ENCODE measurements at places on chromosomes 5 and 9.

DNA sequence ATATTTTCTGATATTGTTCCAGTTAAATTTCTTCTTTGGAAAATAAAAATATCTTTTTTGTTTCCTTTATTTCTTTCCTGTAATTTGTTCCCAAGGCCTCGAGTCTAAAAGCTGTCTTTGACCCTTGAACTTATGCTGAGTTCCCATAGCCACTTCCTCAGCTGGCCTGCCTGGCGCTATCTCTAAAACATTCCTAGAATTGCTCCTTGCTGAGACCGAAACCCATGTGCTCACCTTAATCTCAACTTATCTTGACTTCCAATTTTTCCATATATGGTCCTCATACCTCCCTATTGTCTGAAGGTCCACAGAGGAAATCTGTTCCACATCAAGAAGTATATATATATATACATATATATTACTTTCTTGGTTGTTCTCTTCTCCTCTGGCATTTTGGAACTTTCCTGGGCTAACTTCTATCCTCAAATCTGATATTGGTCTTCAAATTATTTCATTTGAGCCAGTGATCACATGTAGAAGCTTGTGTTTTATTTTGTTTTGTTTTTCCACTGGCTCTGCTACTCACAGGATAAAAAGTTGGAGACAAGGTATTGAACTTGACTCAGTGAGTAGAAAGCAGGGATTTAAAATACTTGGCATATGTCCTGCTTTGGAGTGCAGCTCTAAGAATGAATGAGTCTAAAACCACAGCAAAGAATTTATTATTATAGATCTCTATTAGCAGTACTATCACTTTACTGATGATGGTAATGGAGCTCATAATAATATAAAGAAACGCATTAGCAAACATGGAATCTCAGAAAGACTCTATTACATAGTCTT, 45.2 kb downstream of the ENC1 start:
- DNase-seq: peak; percentile 81

DNA sequence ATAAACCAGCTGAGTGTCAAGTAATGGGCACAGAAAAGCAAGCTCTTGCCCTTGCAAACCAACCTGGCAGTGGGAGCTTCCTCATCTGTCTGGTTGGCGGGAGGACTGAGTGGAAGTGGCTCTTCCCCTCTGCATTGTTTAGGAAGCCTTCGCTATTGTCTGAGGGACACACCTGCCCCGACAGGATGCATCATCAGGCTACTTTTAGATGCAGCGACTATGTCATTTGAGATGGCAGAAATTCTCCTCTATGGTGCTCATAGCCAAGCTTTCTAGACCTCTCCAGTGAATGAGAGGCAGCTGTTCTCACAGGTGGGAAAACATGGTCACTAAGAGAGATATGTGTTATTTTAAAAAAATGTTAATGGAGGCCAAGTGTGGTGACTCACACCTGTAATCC, 104.0 kb downstream of the DOCK8 start:
- DNase-seq: no peak

DNA sequence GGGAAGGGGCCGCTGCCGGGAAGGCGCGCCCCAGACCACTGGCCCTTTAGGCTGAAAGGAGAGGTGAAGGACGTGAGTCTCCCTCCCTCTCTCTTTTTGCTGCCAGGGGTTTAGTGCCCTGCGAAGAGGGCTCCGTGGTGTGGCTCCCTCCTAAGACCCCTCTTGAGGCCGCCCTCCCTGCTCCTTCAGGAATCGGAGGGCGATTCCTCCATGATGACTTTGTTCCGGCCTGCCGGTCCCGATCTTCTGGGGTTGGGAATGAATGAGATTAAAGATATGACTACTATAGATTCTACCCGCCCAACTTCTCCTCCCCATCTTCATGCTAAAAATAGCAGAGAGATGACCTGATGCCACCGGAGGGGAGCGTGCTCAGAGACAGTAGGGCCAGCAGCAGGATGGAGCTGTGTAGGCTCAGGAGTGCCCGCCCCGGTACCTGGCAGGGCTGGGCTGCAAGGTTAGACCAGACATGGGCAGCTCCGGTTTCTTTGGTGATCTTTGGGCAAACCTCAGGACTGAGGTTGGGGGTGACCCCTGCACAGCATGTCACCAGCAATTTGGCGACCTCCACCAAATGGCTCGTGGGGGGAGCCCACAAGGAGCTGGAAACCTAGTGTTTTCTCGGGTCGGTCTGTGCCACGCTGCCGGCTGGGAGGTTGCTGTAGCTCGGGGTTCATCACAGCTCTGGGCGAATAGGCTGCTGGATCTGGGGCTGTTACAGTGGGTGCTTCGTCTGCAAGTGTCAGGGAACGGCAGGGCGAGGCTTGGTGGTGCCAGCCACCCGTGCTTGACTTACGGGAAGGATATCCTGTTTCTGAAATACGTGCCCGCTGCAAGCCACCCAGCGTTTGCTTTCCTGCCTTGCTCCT, 1.7 kb downstream of the OLFM1 start:
- no peak for DNase-seq

GRCh38 chr9:34985311-34985899, 4.1 kb upstream of the DNAJB5 start:
- peak; percentile 55 for DNase-seq

GRCh38 chr5:120609570-120609969, 145.5 kb downstream of the PRR16 start:
- DNase-seq: no peak

- DNase-seq: peak; percentile 74
Observed at GRCh38 chr5:36459176-36460135, 146.9 kb upstream of the SLC1A3 start.

GRCh38 chr5:159878988-159879471, 37.3 kb upstream of the ADRA1B start:
- peak; percentile 62 for DNase-seq

- no peak for DNase-seq
Observed at GRCh38 chr9:79940919-79941318, 369.2 kb downstream of the TLE4 start.

GRCh38 chr5:61631438-61631941, 299.4 kb downstream of the ZSWIM6 start:
- DNase-seq: peak; percentile 17

DNA sequence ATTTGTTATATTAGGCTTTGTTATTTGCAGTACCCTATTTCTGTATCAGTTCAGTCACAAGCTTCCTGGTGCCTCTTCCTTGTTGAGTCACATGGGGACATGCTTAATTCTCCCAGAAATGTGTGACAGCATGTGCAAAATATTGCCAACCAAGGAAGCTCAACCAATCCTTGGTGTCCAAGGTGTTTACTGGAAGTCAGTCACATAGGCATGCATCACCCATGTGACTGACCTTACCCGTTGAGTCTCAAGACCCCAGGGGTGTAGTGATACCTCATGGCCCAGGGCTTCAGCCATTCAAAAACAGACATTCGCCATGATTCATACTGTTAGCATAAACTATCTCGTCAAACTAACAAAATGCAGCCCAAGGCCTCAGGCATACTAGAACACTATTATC, 9.3 kb upstream of the ANKDD1B start:
- peak; percentile 79 for DNase-seq

- DNase-seq: no peak
Observed at GRCh38 chr9:123316053-123316718, 39.8 kb upstream of the CRB2 start.

GRCh38 chr9:135500071-135500524, 384 bp upstream of the MRPS2 start:
- DNase-seq: peak; percentile 31

DNA sequence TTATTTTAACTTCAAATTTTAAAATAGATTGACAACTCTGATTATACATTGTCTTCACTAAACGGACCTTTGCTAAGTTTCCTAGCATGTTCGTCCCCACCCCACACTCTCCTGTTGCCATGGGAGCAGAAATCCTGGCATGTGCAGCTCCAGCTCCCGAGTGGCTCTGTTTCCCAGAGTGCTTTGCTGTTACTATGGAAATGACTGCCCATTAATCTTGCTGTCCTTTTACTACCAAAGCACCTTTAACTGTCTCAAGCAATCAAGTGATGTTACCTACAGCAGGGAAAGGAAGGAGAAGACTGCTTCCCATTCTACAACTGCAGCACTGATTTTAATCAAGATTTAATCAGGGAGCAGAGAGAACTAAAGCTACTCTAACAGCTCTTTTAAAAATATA, 212.0 kb upstream of the KIF2A start:
- peak; percentile 80 for DNase-seq

DNA sequence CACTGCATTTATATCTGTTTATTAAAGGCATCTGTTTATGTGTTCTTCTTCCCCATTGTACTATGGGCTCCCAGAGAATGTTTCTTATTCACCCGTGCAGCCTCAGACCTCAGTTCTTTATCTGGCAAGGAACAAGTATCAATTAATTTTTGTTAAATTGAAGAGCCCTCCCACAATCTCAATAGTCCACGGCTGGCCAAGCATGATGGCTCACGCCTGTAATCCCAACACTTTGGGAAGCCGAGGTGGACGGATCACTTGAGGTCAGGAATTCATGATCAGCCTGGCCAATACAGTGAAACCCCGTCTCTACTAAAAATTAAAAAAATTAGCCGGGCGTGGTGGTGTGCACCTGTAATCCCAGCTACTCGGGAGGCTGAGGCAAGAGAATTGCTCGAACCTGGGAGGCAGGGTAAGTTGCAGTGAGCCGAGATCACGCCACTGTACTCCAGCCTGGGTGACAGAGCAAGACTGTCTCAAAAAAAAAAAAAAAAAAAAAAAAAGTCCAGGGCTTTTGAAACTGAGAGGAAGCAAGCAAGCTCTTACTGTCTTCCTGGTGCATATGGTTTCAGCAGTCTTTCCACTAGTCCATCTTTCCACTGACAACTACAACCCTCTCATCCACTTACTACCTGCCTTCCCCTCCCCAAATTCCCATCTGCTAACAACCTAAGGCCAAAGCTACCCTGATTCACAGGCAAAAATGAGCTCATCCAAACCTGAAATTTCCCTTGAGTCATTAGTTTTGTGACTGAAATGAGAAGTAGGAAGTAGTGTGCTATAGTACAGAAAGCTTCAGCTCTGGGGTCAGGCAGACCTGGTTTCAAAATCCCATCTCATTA, 2.3 kb upstream of the HK3 start:
- peak; percentile 72 for DNase-seq

GRCh38 chr5:11903614-11904264, 507 bp downstream of the CTNND2 start:
- no peak for DNase-seq

- DNase-seq: peak; percentile 91
Observed at GRCh38 chr9:87862536-87863268, 20.0 kb upstream of the SPATA31E1 start.

GRCh38 chr5:145989428-145989827, 53.0 kb downstream of the SH3RF2 start:
- DNase-seq: no peak

DNA sequence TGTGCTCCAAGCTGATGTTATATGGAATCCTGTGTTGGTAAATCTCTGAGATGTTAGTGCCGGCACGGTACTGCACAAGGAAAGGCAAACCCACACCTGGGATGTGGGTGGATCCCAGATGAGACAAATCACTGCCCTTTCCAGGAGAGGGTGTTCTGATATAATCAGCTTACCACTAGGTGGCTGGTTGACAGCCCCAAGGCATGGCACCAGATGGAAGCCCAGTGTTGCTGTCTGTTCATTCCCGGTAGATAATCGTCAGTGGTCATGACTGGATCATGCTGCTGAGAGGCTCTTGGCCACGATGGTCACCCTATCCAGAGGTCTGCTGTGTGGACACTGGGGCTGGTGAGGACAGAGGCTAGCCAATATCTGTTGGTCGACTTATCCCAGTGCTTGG, 184.0 kb downstream of the CACNA1B start:
- no peak for DNase-seq

DNA sequence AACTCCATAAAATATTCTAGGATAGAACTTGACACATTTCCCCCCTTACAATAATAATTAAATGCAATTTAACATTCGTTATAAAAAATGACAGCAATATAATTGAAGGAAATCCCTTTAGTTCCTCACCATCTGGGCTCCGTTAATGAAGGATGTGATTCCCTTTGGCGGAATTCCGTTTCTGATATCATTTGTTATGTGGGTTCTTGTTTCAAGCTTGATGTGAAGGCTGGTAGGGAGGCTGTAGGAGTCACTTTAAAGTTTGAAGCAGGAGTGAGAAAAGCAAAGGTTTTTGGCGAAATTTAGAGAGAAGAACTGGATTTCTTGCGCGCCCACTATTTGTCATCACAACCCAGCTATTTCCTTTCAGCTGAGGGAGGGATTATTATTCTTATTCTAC, 4.0 kb downstream of the RGS7BP start:
- DNase-seq: no peak

GRCh38 chr9:370086-370485, 155.4 kb downstream of the DOCK8 start:
- no peak for DNase-seq

- peak; percentile 95 for DNase-seq
Observed at GRCh38 chr9:114371973-114372917, 15.5 kb downstream of the AKNA start.

DNA sequence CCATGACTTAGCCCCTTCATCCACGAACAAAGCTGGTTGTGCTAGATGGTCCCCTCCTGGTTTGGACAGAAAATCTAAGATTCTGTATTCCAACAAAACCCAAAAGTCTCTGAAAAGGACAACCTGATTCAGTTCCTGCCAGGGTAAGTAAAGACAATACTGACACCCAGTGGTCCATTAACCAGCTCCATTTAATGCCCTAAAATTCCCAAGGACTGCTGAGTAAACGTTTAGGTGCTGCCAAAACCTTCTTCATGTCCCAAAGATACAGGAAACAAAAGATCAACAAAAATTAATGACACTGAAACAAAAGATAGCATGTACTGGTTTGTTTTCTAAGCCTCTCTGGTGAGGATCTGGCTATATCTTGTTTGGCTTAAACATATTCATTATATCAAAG, 25.3 kb upstream of the PPP1R2B start:
- peak; percentile 44 for DNase-seq

GRCh38 chr5:135026645-135027265, 7.3 kb downstream of the PITX1 start:
- no peak for DNase-seq

DNA sequence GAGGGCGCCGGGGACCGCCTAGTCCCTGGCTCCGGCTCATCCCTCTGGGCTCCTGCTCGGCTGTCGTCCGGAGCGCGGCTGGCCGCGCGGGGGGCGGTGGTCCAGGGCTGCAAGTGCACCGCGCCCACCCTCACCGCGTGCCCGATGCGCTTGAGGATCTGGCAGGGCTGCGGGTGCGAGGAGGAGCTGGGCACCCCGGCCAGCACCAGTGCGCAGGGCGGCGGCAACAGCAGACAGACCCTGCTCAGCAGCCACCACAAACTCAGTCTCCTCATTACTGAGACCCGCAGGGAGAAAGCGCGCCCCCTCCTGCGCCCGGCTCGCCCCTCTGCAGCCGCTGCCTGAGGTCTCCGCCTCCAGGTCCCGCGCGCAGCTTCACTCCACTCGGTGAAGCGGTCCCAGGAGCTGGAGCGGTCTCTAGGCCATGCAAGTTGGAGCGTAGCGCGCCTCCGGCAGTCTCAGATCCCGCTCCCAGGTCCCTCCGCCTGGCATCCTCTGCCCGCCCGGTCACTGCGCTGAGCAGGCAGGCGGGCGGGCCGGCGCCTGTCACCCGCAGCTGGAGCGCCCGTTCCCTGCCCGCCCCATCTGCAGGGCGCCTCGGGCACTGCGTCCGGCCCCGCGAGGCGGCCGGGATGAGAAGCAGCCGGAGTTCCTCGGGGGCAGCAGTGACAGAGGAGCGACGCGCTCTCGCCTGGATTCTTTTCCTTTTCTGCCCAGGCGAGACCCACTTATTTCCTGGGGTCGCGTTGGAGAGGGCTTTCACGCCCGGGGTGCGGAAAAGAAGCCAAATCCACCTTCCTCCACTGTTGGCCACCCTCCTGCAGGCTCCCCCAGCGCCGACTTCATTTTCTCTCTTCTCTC, 512 bp downstream of the GRIN3A start:
- DNase-seq: no peak

GRCh38 chr5:31641575-31641974, 2.6 kb downstream of the PDZD2 start:
- DNase-seq: no peak

GRCh38 chr9:107875571-107875980, 386.0 kb upstream of the KLF4 start:
- no peak for DNase-seq

All from renal cortical epithelial cell (primary cell).